ENCODE measurements at places on chromosomes 4 and X. TPM values are rescaled to one million over a fixed set of nuclear protein-coding genes. Genes with fewer than 3 reads are reported as not detected.

- no peak for DNase-seq
These were observed 42.9 kb upstream of the CYP4V2 start for GRCh38 chr4:186148336-186148975.

DNA sequence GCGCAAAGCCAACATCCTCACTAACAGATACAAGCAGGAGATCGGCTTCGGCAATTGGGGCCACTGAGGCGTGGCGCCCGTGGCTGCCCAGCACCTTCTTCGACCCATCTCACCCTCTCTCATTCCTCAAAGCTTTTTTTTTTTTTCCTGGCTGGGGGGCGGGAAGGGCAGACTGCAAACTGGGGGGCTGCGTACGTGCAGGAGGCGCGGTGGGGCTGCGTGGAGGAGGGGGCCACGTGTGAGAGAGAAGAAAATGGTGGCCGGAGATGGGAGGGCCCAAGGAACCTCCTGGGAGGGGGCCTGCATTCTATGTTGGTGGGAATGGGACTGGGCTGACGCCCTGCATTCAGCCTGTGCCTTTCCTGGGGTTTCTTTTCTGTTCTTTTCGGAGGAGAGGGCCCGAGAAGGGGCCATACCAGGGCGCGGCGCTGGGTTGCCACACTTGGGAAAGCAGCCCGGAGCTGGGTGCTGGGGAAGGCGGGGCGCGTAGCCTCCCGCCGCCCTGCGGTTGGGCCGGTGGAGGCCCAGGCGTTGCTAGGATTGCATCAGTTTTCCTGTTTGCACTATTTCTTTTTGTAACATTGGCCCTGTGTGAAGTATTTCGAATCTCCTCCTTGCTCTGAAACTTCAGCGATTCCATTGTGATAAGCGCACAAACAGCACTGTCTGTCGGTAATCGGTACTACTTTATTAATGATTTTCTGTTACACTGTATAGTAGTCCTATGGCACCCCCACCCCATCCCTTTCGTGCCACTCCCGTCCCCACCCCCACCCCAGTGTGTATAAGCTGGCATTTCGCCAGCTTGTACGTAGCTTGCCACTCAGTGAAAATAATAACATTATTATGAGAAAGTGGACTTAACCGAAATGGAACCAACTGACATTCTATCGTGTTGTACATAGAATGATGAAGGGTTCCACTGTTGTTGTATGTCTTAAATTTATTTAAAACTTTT is 4.5 kb downstream of the MID1IP1 start:
- DNase-seq: peak; percentile 71

DNA sequence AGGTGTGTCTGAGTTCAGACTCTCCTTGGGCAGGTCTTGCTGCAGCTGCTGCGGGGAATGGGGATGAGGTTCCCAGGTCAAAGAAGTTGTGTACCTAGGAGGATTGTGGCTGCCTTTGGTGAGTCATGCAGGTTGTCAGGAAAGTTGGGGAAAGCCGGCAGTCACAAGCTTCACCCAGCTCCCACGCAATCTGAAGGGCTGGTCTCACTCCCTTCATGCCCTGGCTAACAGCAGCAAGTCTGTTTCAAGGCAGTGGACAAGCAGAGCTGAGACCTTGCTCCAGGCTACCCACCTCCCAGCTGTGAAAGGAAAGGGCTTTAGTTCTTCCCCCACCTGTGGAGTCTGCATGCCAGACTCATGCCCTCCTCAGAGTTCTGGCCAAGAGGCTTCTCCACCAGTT is 287.2 kb downstream of the DTHD1 start:
- no peak for DNase-seq

DNA sequence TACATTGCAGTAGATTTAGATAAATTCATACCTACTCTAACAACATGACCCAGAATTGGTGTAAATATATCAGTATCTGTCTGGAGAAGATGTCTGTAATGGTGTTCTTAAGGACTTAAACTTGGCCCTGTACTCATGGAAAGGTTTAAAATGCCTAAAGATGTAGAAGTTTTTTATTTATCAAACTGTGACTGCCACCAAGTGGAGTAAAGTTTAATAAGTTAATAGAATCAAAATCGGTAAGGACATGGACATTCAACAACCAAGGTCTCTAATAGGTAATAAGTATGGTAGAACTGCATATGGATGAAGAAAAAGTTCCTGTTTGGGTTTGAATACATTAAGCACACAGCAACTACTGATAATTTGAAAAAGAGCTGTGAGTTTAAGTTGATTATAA is 474.0 kb upstream of the NDST3 start:
- no peak for DNase-seq

DNA sequence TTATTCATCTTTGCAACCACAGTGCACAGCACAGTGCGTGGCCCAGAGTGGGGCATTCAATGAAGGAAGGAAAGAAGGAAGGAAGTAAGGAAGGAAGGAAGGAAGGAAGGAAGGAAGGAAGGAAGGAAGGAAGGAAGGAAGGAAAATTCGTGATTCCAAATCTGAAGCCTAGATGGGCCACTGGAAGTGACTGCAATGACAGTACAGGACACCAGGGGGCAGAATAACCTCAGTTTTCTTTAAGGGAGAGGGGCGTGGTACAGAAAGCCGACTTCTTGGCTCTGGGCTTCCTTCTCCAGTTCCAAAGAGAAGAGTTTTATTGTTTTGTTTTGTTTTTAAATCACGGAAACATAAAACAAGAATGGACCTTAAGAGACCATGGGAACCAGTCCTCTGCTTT is 47.8 kb downstream of the APLN start:
- DNase-seq: peak; percentile 58

DNA sequence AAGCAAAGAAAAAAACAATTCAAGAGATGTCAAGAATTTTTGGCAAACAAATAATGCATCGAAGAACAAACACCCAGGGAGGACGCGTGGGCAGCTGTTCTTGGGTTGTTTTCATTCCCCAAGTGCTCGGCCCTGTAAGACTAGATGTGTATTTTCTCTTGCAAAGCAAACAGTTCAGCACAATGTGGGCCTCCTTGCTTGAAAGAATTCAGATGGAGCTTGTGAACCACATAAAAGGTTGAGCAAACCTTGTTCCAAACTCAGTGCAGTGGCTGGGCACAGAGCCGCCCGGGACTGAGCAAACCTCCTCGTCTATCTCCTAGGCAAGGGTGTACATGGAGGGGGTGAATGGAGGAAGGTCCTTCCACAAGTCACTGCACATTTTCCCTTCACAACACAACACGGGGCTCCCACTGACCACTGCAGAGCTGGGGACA is 82.4 kb downstream of the HTRA3 start:
- no peak for DNase-seq

GRCh38 chr4:168374772-168375523 is 56.4 kb upstream of the DDX60 start:
- no peak for DNase-seq

DNA sequence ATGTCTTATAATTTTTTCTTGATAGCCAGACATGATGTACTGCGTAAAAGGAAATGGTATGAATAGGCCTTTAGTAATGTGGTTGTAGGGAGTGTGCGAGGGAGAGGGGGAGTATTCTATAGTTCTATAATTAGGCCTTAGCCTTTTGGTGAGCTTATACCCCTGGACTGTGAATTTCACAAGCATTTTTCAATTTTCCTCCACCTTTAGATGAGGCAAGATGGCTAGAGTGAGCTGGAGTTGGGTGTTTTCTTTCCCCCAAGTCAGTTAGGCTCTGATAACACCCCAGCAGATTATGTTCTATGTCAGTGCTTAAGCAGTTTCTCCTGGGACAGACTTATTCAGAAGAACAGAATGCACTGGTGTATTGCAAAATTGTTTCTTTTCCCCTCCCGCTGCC is 210.2 kb upstream of the NPY2R start:
- no peak for DNase-seq

GRCh38 chr4:124694306-124694705 is 18.2 kb downstream of the ANKRD50 start:
- no peak for DNase-seq

Gene ZNF630
- 1.9 TPM for total RNA-seq

Gene AKAP14
- total RNA-seq: not detected

Gene ETDA
- total RNA-seq: not detected

Gene PASD1
- not detected for total RNA-seq

Data from activated CD8-positive, alpha-beta T cell treated with anti-CD3 and anti-CD28 coated beads for 36 hours (primary cell).